ENCODE measurements at places on chromosomes 7 and 10.

DNA sequence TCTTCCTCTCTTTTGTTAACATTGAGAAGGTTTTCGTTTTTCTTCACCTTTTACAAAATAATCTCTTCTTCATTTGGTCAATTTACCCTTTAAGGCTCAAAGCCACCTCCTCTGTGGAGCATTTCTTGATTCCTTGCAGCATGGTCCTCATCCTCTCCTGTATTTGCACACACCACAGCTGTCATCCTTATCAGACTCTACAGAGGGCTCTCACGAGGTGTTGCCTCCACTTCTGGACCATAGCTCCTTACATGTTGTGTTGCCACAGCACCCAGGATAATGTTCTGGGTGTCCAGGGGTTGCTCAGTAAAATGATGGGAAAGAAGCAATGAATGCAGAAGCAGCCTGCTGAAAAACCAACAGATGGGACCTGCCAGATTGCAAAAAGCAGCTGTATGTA is 192.8 kb downstream of the SH2D4B start:
- no peak for DNase-seq

DNA sequence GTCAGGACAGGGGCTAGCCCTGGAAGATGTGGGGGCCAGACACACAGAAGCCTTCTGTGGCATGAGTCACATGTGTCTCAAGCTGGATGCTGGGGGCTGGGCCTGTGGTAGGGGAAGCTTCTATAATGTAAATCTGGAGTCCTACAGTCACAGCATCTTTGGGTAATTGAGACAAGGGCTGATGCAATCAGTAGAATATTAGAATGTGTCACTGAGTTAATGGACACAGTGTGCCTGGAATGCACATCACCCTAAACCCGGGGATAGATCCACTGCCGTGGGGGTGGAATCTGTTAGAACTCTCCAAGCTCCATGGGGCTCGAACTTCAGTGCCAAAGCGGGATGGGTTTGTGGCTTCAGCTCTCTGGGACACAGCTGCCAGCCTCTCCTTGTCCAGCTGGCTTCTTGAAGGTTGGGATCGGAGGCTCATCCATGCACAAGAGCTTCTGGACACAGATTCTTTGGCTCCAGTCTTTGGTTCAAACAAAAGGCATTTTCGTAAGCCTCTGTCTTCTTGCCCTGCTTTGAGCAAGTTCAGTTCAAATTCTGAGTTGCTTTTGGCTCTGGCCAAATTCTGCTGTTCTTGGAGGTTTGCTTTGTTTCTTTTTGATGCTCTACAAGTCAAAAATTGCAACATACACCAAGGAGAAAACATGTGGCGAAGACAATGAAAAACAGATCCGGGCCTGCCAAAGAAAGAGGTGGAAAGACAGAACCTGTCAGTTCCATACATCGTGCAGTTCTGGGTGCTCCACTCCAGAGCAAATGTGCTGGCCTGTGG is 194.8 kb upstream of the ZNF32 start:
- DNase-seq = no peak

DNA sequence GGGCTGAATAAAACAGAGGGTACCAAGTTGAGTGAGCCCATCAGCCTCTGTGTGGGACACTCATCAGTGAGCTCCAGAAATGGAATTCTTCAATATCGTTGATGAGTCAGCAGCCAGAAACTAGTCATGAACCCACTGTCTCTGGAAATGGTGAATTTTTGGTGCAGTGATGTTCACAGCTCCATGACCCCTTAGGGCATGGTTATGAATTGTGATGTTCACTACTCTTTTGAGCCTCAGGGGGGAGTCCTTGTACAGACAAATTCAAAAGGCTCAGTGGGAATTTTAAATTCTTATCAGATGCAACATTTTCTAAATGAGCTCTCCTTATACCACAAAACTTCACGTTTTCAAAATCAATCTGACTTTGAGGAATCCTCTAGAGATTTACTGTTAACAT is 335.7 kb downstream of the PHTF2 start:
- DNase-seq = peak; percentile 45

DNA sequence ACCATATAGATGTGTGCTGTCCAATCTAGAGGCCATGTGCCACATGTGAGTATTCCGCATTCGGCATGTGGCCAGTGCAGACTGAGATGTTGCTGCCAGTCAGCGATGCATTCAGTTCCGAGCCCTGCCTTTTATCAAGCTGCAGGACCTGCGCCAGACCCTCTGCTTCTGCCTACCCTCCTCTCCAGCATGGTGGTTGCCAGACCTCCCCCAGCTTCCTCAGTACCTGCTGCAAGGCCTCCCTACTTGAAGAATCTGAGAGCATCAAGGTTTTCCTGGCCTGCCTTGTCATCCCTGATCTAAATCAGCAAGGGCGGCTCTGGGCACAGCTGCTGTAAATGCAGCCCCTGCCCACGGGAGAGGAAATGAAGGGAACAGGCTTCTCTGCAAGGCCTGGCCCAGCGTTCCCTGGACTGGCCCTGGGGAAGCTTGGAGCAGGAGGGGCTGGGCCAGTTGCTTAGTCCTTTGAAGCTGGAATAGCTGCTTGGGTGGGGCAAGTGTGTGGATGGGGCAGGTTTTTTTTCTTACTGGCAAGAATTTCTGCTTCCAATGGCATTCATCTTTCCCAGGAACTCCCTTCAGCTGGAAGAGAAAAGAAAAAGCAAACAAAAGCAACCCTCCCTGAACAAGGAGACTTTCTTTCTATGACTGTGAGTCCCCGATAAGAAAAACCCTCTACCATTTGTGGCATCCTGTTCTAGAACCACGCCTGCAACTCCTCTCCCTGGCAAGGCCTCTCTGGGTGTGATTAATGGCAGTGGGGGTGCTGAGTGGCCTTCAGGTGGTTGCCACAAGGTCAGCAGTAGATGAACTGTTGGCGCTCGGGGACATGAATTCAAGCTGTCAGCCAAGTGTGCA is 93.0 kb downstream of the NHLRC2 start:
- peak; percentile 58 for DNase-seq

- peak; percentile 46 for DNase-seq
These were observed 130.5 kb downstream of the GRK5 start for GRCh38 chr10:119337796-119338432.

- no peak for DNase-seq
These were observed 3.7 kb downstream of the DBNL start for GRCh38 chr7:44048031-44048795.

DNA sequence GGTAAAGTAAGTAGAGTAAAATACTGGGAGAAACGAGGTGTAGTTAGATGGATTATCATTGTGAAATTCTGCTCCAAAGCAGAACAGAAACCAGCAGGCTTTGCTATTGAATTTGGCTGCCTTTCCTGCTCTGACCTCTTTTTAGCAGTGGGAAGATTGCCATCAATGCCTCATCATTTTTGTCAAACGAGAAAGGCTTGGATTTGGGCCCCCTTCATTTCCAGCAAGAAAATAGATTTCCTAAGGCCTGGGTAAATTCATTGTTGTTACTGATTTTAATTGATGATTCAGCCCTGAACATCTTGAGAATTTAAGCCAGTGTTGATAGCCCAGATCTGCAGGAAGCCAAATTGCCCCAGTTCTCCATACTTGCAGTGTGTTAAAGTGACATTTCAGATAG is 35.2 kb upstream of the ASAH2 start:
- no peak for DNase-seq

GRCh38 chr7:7517754-7518153 is 17.9 kb downstream of the COL28A1 start:
- no peak for DNase-seq

GRCh38 chr7:2510130-2510776 is 9.3 kb upstream of the LFNG start:
- DNase-seq = no peak

DNA sequence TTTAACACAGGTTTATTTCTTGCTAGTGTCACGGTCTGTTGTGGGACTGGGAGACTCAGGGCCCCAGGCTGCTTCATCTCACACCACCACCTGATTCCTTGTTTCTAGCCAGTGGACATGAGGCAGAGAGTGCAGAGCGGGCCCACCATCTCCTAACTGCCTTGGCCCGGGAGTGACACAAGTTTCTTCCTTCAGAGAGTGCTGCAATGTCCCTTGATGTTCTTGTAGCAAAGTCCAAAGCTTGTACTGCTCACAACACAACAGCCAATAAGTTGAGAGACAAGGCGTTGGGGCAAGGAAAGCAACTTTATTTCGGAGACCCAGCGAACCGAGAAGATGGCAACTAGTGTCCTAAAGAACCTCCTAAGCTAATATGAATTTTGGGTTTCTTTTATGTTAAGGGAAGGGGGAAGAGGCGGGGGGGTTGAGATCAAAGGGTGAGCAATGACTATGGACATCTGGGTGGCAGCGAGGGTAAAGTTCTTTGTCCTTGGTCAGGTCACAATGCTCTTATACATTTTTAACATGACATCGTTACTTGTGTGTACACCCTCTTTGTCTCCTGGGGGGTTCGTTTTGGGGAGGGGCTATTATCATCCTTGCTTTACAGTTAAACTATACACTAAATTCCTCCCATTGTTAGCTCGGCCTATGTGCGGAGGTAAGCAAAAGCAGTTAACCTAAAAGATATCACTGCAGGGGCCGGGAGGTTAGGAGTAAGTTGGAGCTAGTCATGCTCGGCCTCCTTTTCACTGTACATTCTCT is 31.6 kb downstream of the SH2D4B start:
- DNase-seq = no peak

DNA sequence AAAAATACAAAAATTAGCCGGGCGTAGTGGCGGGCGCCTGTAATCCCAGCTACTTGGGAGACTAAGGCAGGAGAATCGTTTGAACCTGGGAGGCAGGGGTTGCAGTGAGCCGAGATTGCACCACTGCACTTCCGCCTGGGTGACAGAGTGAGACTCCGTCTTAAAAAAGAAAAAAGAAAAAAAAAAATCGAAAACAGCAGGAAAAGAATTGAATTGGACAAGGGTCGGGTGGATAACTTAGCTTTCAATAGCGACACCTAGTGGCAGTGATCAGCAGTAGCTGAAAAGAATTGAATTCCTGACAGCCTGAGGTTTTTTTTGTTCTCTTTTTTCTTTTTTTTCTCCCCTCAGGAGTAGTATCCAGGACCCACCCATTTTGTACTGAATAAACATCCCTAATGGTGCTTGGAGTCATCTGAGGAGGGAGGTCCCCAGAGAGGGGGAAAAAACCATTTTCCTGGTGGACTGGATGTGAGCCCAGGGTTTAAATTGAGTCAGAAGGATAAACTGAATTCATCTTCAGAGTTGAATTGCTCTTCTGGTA is 55.1 kb downstream of the CYCS start:
- DNase-seq = peak; percentile 70

DNA sequence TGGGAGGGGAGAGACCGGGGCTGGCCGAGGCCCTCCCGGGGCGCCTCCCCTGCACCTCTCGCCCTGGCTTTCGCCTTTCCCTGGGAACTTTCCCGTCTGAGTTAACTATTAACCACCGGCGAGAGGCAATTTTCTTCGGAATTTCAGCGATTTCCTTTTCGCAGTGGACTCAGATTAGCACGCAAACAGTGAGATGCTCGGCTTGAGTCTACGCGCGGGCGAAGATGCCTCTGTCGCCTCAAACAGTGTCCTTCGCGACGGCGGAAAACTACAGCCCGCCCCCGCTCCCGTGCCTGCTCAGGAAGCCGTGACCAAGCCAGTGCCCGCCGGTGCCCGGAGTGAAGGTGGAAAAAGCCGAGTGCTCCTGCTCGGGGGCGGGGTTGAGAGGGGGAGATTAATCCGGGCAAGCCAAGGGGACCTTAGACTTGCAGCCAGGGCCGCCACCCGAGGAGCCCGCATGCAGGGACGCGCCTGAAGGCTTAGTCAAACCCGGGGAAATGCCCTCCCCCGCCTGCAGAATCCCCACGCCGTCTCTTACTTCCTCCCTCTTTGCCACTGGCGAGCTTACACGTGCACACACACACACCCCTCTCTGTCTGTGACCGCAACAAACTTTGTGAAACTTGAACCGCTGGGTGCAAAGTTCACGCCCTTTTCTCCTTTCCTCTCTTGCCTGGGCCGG is 14.5 kb upstream of the PAX2 start:
- DNase-seq = no peak

DNA sequence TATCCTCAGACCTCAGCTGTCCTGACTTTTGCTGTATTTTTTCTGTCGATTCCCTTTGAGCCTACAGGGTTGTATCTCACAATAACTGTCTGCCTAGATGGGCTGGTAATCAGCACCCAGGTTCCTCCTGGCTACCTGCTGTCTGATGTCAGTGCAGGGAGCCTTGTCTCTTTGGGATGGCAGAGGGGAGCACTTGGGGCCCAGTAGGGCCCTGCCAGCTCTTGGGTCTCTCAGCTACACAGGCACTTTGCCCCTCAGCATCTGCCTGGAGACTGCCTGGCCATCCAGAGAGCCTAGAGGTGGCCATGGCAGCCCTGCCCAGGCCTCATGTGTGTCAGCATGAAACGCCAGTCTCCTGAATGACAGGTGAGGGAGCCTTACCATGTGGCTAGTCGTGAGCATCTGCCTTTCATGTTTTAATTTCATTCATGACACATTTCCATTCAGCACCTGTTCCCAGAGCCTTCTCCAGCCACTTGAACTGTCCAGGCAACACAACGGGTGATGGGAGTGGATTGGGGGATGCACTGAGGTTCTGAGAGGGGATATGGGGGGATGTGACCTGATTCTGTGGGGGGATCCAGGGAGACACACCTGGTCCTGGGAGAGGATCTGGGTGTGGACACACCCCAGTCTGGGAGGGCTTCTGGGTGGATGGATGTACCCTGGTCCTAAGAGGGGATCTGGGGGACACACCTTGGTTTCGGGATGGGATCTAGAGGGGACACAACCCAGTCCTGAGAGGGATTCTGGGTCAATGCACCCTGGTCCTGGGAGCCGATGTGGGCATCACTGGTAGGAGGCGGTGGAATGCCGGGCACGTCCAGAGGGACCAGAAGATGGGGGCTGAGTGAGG is 21.9 kb downstream of the ADCY1 start:
- no peak for DNase-seq

DNA sequence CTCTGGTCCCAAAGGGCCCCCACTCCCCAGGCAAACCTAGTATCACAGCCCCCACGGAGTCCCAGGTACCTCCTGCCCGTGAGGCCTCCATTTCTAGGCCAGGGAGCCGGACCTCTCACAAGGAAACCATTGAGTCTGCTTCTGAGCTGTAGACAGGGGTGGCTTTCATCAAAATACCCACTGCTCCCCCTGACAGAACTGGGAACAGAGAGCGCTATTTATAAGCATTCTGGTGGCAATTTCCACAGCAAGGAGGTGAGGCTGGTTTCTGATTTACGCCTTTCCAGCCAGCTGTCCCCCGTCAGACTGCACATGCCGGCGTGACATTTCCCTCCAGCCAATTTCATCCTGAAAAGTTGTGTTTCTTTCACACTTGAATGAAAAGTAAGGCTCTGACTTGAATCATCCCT is 407.5 kb upstream of the PRKCQ start:
- DNase-seq = no peak

- DNase-seq = no peak
These were observed 28.6 kb downstream of the WAC start for GRCh38 chr10:28561531-28561930.

- peak; percentile 75 for DNase-seq
These were observed at the start of gene UBE2D1 for GRCh38 chr10:58334817-58335305. TSS of gene UBE2D1 (plus strand) at chr10:58335006. CDS start at chr10:58335202, 196 bp downstream.

DNA sequence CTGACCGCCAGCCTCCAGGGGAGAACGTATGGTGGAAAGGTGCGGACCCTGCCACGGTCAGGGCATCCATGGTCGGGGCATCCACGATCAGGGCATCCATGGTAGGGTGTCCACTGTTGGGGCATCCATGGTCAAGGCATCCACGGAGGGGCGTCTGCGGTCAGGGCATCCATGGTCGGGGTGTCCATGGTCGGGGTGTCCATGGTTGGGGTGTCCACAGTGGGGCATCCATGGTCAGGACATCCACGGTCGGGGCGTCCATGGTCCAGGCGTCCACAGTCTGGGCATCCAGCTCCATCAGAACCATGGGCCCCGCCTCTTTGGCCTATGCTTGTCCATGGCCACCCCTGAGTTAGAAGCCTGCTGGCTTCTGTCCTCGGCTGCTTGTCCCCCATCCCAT is 148.1 kb downstream of the ADARB2 start:
- DNase-seq = no peak

- peak; percentile 31 for DNase-seq
These were observed 220.3 kb downstream of the PHTF2 start for GRCh38 chr7:78018641-78019446.

Measured in SJCRH30 (cell line).